ENCODE measurements at places on chromosomes 16 and 17.

DNA sequence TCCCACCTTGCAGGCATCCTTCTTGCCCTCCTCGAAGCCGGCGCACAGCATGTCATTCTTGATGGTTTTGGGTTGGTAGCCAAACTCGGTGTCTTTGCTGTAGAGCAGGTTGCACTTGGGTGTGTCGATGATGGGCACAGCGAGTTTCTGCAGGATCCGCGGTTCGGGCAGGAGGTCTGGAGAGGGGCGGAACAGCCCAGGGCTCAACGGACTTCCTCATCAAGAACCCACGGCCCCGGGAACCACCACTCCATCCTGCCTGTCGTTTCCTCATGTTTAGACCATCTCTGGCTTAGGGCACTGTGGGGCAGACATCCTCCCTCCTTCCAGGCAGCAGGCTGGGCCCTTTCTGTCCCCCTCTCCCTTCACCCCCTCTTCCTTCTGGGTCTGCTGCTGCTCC lies 6.5 kb downstream of the PRSS27 start:
- no peak for DNase-seq

DNA sequence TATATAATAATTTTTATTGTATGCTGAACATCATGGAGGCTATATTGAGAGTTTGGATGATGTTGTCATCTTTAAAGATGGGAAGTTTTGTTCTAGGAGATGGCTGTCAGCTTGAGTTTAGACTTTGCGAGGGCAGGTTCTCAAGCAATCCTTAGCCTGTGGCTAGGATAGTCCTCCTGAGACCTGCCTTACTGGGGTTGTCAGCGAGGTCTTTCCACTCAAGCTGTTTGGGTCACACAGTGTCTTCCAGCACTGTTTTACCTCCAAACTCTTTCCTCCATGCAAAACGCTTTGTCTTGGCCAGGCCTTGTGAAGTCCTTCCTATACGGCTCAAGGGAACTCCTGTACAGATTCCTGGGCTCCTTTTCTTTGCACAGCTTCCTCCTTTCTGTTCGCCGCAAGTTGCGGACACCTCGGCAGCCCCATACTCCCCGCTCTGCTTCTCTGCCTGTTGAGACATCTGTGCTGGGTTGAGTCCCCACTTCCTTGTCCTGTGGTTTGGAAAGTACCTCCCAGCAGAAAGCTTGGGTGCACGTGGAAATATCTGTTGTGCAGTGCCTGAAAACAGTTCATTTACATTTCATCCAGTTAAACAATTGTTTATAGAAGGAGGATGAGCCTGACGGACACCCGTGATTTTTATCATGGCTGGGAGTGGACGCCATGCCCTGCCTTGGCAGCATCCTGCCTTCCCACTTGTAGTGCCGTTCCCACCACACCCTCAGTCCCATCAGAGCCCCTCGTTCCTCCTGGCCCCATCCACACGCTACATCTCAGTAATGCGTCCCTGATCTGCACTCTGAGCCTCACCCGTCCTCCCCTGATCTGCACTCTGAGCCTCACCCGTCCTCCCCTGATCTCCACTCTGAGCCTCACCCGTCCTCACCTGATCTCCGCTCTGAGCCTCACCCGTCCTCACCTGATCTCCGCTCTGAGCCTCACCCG lies 55.0 kb upstream of the CBFA2T3 start:
- DNase-seq: no peak

DNA sequence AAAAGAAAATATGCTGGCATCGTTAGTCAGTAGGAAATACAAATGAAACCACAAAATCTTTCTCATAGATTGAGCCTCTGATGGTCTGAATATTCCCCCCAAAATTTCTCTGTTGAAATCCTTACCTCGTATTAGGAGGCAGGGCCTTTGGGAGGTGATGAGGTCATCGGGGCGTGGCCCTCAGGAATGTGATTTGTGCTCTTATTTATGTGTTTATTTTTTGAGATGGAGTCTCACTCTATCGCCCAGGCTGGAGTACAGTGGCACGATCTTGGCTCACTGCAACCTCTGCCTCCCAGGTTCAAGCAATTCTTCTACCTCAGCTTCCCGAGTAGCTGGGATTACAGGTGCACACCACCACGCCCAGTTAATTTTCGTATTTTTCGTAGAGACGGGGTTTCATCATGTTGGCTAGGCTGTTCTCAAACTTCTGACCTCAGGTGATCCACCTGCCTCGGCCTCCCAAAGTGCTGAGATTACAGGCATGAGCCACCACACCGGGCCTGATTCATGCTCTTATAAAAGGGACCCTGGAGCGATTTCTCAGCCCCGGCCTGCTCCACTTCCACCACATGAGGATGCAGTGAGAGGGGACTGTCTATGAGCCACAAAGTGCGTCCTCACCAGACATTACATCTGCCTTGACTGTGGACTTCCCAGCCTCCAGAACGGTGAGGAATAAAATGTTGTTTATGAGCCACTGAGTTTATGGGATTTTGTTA lies 53.1 kb downstream of the DNAH17 start:
- no peak for DNase-seq

DNA sequence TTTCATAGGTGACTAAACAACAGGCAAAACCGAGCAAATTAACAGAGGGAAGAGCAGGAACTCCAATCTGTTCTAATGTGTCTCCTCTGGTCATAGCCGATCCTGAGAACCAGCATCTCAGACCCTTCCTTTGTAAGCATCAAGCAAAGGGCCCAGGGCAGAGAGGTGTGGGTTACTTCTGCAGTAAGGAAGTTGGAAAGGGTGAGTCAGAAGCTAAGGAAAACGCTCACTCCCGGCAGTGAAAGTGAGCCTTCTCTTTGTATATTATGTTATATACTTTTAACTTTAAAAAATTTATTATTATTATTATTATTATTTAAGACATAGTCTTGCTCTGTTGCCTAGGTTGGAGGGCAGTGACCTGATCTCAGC lies 77.7 kb downstream of the MRM3 start:
- no peak for DNase-seq

GRCh38 chr17:14748036-14748710 lies 447.3 kb downstream of the HS3ST3B1 start:
- no peak for DNase-seq

DNA sequence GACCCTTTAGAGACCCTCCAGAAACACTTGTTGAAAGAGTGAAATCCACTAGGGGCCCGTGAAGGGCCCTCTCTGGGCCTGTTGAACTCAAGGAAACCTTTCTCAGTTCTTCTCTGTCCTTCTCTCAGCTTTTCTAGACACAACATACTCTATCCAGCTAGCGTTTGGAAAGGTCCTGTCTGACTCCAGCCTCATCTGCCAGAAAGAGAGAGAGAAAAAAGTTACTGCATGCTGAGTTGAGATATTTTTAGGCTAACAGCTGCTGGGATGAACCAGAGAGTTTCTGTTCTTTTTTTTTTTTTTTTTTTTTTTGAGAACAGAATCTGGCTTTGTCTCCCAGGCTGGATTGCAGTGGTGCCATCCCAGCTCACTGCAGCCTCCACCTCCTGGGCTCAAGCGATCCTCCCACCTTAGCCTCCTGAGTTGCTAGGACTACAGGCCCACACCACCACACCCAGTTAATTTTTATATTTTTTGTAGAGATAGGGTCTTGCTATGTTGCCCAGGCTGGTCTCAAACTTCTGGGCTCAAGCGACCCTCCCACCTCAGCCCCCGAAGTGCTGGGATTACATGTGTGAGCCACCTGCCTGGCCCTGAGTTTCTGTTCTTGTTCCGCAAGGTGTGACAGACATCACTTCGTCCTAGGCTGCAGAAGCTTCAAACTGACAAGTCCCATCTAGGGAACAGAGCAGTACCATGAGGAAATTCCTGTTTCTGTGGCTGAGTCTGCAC lies 14.9 kb upstream of the TEX2 start:
- DNase-seq: no peak

DNA sequence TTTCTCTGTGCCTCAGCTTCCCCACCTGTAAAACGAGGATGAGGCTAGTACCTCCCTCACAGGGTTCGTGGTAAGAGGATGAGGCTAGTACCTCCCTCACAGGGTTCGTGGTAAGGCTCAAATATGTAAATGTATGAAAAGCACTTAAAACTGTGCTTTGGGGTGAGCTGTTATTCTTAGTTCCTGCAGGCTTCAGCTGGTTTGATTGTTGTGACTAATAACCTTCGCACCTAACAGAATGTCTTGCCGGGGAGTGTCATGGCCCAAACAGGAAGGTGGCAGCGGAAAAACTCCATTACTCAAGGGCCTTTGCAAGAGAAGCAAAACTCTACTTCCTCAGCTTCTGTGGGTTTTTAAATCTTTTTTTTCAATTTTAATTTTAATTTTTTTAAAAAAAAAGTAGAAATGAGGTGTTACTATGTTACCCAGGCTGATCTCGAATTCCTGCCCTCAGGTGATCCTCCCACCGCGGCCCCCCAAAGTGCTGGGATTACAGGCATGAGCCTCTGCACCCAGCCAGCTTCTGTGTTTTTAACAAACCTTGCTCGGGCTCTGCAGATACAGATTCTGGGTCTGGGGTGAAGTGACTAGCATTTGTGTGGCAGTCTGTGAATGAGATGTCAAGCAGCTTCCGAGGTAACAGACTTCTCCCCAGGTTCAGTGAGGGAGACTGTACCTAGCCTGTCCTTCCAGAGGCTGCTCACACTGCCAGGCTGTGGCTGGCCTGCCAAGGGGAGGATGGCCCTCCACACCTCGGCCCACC lies 103.0 kb downstream of the RAB11FIP4 start:
- DNase-seq: no peak

- no peak for DNase-seq
Measured at GRCh38 chr16:13936155-13936554, 16.2 kb downstream of the ERCC4 start.

- DNase-seq: peak; percentile 24
Measured at GRCh38 chr16:57807968-57808528, 5.8 kb upstream of the KIFC3 start.

DNA sequence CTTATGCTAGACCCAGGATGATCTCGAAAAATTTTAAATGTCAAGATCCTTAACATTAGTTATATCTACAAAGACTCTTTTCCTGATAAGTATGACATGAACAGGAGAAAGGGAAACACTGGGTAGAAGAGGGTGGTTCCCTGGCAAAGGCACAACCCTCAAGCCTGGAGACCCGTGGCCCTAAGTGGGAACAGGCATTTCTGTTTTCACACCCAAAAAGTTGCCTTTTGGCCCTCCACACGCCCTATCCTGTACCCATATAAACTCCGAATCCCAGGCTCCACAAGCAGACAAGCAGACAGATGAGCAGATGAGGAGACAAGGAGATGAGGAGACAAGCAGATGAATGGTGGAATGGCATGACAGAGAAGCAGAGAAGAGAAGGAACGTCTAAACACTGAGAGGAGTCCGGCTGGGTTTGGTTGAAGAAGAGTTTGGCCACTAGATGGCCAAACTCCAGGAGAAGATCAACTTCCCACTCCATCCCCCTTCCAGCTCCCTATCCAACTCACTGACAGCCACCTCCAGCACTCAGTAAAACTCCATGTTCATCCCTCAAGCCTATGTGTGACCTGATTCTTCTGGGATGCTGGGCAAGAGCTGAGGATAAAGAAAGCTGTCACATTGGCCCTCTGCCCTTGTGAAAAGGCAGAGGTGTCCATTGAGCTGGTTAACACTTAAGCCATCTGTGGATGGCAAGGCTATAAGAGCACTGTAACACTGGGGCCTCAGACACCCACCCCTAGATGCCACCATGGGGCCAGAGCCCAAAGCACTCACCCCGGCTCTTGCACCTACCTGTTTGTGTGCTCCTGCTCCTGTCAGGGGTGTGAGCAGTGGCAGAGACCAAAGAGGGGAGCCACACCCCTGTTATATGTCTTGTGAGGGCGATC lies 139.6 kb upstream of the FAM20A start:
- no peak for DNase-seq

- no peak for DNase-seq
Measured at GRCh38 chr17:77716289-77716926, 242.1 kb upstream of the TNRC6C start.

DNA sequence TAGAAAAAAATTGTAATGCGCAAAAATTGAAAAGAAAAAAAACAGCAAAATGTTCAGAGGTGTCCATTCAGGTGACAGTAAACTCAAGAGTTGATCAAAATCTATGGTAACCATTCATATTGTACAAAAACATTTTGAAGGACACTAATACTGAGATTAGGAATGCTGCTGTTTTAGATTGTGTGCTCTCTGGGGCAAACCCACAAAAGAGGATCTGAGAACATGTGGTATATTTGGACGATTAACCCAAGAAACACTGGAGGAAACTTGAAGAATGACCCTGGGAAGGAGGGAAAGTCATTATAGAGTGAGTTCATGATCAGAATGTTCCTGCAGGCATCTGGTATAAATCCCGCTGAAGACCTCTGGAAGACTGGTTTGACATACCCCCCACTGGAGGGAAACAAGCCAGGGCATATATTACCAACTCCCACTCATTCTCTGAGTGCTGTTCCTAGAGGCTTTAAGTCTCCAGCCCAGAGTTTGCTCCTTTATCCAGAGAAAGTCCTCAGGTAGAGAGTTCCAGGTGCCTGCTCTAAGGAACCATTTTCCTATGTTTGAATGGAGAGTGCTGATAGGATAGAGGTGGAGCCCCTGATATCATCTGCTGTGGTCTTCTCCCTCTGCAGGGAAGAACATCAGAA lies 1.2 kb downstream of the KRTAP4-2 start:
- DNase-seq: no peak

GRCh38 chr16:82177555-82177954 lies 7.5 kb upstream of the MPHOSPH6 start:
- no peak for DNase-seq

DNA sequence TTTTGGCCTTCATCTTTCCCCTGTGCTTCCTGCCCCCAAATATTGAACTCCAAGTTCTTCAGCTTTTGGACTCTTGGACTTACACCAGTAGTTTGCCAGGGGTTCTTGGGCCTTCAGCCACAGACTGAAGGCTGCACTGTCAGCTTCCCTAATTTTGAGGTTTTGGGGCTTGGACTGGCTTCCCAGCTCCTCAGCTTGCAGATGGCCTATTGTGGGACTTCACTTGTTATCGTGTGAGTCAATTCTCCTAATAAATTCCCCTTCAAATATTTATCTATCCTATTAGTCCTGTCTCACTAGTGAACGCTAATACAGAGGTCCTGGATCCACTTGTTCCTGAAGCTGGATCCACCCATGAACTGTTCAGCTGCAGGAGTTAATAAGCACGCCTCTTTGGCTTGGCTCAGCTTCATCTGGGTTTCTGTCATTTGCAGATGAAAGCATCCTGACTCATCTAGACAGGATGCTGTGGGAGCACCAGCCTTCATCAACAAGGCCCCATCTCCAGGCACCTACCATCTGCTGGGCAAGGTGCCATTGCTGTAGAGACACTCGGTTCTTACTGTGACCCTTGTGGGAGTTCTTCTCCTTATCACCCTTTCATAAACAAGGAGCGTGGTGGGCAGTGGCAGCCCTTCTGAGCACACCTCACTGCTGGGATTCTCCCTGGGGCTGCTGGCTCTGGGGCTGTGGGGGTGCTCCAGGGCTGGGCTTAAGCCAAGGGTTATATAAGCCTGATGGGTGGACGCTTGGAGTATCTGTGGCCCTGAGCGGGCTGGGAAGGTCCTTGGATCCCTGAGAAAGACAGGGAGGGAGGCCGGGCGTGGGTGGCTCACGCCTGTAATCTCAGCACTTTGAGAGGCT lies 23.1 kb downstream of the LAT start:
- no peak for DNase-seq

- DNase-seq: no peak
Measured at GRCh38 chr16:85249418-85250146, 137.3 kb upstream of the CIBAR2 start.

- DNase-seq: no peak
Measured at GRCh38 chr17:77366558-77367245, 225.9 kb downstream of the SEC14L1 start.

- no peak for DNase-seq
Measured at GRCh38 chr16:10196999-10197398, 14.8 kb upstream of the GRIN2A start.

Measured in amniotic stem cell (primary cell).